CD4-positive, alpha-beta memory T cell (primary cell): ENCODE measurements at places on chromosomes 5 and 9.

DNA sequence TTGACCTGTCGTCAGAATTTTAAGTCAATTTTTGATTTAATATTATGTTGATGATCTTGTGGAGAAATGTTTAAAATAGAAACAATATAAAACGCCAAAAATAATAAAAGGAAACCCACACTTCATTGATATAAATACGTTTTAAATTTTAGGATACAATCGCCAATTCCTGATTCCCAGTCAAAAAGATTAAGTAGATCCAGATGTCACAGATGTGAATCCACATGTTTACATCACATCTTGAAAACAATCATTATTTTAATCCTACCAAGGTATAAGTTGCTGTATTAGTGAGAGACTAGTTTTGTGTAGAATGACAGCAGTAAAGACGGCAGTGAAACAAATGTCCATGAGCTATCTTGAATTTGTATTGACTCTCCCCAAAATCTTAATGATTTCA lies 4.9 kb downstream of the TAS2R1 start:
- no peaks in the 10 kb centered on the region for H3K27me3 ChIP-seq
- H3K4me3 ChIP-seq = no peak overlapping the region
- H3K4me1 ChIP-seq = no peaks in the 10 kb centered on the region
- H3K27ac ChIP-seq = no peak overlapping the region
- no peak for DNase-seq

DNA sequence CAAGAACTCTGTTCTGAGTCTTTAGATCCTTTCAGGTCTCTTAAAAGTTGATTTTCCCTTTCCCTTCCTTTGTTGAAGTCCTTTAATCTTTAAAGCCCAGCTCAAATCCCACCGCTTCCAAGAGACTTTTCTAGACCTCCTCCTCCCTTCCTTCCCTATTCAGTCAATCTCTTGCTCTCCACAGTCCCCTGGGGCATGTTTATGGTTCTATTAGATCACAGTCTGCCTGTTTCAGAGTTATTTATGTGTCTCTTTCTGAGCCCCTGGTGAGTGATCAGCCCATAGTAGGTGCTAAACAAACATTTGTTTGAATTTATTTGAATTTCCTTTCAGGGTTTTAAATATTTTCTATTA lies 7.2 kb upstream of the ARSI start:
- DNase-seq = no peak
- H3K4me1 ChIP-seq = no peaks in the 10 kb centered on the region
- no peak overlapping the region for H3K4me3 ChIP-seq
- H3K27me3 ChIP-seq = no peaks in the 10 kb centered on the region
- no peak overlapping the region for H3K27ac ChIP-seq
- H3K36me3 ChIP-seq = no peaks in the 10 kb centered on the region

DNA sequence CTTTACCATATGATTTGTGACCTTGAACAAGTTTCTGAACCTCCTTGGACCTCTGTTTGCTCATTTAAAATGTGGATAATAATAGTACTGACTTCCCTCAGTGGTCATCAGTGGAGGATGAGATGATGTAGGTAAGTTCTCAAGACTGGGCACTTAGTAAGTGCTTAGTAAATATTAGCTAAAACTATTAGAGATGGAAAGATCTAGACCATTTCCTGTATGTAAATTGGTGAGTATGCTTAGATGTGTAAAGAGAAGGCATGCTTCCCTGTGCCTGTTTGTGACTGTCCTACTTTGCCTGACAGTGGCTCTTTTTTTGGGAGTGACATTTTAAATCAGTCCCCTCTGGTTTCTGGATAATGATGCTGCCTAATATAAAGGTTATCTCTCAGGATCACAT lies 288.1 kb downstream of the GABRB2 start:
- DNase-seq = no peak
- no peaks in the 10 kb centered on the region for H3K27me3 ChIP-seq
- no peak overlapping the region for H3K27ac ChIP-seq
- no peaks in the 10 kb centered on the region for H3K4me1 ChIP-seq
- H3K4me3 ChIP-seq = no peak overlapping the region
- H3K36me3 ChIP-seq = no peaks in the 10 kb centered on the region

- no peak for DNase-seq
- no peaks in the 10 kb centered on the region for H3K27me3 ChIP-seq
- no peak overlapping the region for H3K27ac ChIP-seq
- no peaks in the 10 kb centered on the region for H3K36me3 ChIP-seq
Observed at GRCh38 chr5:126998201-126998631, 32.1 kb downstream of the MARCHF3 start.

- no peak for DNase-seq
- H3K27ac ChIP-seq = no peak overlapping the region
- H3K4me3 ChIP-seq = no peak overlapping the region
- H3K27me3 ChIP-seq = no peaks in the 10 kb centered on the region
- H3K4me1 ChIP-seq = no peaks in the 10 kb centered on the region
- H3K36me3 ChIP-seq = no peaks in the 10 kb centered on the region
Observed at GRCh38 chr5:73668017-73668416, 42.0 kb downstream of the ARHGEF28 start.

DNA sequence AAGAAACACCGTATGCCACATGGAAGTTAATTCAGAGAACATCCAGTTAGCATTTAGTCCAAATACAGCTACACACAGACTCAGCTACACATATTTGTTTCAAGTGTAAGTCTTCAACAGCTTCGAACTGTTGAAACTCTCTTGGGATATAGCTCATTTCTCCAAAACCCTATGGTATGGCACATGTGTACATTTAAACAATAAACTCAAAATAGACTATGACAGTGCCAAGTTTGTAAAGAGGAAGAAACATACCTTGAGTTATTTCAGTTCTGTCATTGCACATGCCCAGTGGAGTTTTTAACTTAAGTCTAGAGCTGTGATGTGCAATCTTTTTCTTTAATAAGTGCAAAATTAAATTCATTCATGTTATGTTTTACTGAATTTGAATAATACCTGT lies 155.1 kb upstream of the RAI14 start:
- no peaks in the 10 kb centered on the region for H3K4me1 ChIP-seq
- H3K36me3 ChIP-seq = no peaks in the 10 kb centered on the region
- DNase-seq = no peak
- no peak overlapping the region for H3K27ac ChIP-seq

- H3K27me3 ChIP-seq = no peaks in the 10 kb centered on the region
- no peaks in the 10 kb centered on the region for H3K4me1 ChIP-seq
- no peak overlapping the region for H3K27ac ChIP-seq
- DNase-seq = no peak
- H3K36me3 ChIP-seq = no peaks in the 10 kb centered on the region
Observed at GRCh38 chr5:74549384-74549783, 91.1 kb downstream of the ENC1 start.

DNA sequence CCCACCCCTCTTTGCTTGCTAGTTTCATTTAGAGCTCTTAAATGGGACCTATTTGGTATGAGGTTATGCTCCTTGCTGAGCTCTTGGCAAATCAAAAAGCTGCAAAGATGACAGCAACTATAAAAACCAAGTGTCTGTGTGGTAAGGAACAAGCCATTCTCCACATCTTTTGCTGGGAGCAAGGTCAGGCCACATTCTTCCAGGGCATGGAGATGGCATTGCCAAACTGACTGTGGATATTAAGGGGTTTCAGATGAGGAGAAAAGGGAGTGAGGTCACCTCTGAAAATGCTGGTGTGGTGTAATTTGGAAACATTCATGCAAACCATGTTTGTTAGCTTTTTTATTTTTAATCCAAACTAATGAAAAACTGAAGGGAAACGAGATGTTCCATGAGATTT lies 218.8 kb upstream of the IL12B start:
- DNase-seq = no peak
- H3K27me3 ChIP-seq = no peaks in the 10 kb centered on the region
- no peaks in the 10 kb centered on the region for H3K36me3 ChIP-seq
- H3K4me3 ChIP-seq = no peak overlapping the region
- no peaks in the 10 kb centered on the region for H3K4me1 ChIP-seq
- H3K27ac ChIP-seq = no peak overlapping the region

DNA sequence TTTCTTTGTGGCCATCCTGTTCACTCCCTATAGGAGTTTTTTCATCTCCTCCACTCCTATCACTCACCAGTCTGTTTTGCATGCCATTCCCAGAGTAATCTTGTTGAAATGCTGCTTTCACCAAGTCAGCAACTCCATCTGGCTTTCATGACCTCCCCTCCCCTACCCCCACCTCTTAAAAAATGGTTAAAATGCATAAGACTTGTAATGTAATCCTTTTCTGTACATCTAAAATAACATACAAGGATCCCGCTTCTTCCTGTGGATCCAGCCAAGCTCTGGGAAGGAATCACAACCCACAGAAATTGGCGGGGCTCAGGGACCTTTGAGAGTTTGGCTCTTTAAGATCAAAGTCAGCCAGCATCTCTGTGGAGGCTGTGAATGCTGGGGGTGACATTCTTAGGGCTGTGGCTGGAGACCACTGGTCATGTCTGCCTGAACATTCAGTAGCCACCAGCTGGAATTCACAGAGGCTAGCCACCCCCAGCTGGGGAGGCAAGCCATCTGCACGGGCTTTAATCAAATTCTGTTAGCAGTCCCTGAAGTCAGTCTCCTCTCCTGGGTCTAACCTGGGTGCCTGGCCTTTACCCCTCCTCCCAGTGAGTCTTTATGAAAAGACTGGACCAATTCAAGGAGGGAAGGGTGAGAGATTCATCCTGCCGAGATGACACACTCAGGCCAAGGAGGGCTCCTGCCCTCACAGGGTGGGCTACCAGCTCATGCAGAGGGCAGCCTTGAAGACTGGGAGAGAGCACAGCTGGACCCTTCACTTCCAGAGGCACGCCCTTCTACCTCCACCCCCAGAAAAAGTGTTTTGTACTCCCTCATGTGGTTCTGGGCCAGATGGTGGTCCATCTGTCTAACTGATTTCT lies 132.9 kb downstream of the LIFR start:
- no peak for DNase-seq
- no peak overlapping the region for H3K27ac ChIP-seq
- H3K36me3 ChIP-seq = no peaks in the 10 kb centered on the region
- H3K4me1 ChIP-seq = no peaks in the 10 kb centered on the region
- H3K4me3 ChIP-seq = no peak overlapping the region

GRCh38 chr9:90631964-90632363 lies 10.7 kb downstream of the DIRAS2 start:
- H3K4me3 ChIP-seq = no peak overlapping the region
- no peaks in the 10 kb centered on the region for H3K4me1 ChIP-seq
- H3K27ac ChIP-seq = no peak overlapping the region
- DNase-seq = no peak

GRCh38 chr5:159207222-159207685 lies 2.1 kb downstream of the RNF145 start:
- H3K4me1 ChIP-seq = peaks cover 57% of the 10 kb centered on the region
- H3K36me3 ChIP-seq = no peaks in the 10 kb centered on the region
- peak overlapping the region; percentile 87 for H3K27ac ChIP-seq
- H3K27me3 ChIP-seq = no peaks in the 10 kb centered on the region

GRCh38 chr9:135907006-135907430 lies 328 bp downstream of the CAMSAP1 start:
- no peaks in the 10 kb centered on the region for H3K36me3 ChIP-seq
- H3K4me3 ChIP-seq = no peak overlapping the region
- no peaks in the 10 kb centered on the region for H3K27me3 ChIP-seq
- H3K4me1 ChIP-seq = peaks cover 44% of the 10 kb centered on the region
- H3K27ac ChIP-seq = no peak overlapping the region
- DNase-seq = no peak

DNA sequence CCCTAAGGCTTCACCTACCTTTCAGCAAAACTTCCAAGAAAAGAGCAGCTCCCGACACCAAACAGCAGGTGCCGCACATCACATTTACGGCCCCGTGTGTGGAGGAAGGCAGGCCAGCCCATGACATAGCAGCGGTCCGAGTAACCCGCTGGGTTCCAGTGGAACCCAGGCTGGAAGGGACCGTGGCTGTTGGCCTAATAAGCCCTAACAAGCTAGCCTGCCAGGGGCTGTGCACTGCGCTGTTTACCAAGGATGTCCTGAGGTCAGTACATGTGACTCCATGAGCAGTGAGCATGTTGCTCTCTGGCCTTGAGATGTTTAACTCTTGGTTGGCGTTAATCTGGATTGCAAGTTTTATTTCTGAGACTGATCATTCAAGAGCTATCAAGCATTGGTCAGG lies 131.5 kb downstream of the FSTL4 start:
- H3K36me3 ChIP-seq = no peaks in the 10 kb centered on the region
- H3K27ac ChIP-seq = no peak overlapping the region
- H3K4me3 ChIP-seq = no peak overlapping the region
- H3K27me3 ChIP-seq = no peaks in the 10 kb centered on the region
- H3K4me1 ChIP-seq = no peaks in the 10 kb centered on the region

- H3K4me1 ChIP-seq = no peaks in the 10 kb centered on the region
- no peak overlapping the region for H3K27ac ChIP-seq
- H3K4me3 ChIP-seq = no peak overlapping the region
- no peaks in the 10 kb centered on the region for H3K36me3 ChIP-seq
- no peaks in the 10 kb centered on the region for H3K27me3 ChIP-seq
Observed at GRCh38 chr9:114207034-114207810, 51.9 kb downstream of the COL27A1 start.

- no peaks in the 10 kb centered on the region for H3K27me3 ChIP-seq
- no peak overlapping the region for H3K27ac ChIP-seq
- no peak for DNase-seq
Observed at GRCh38 chr5:11038772-11039171, 277.7 kb upstream of the DAP start.

DNA sequence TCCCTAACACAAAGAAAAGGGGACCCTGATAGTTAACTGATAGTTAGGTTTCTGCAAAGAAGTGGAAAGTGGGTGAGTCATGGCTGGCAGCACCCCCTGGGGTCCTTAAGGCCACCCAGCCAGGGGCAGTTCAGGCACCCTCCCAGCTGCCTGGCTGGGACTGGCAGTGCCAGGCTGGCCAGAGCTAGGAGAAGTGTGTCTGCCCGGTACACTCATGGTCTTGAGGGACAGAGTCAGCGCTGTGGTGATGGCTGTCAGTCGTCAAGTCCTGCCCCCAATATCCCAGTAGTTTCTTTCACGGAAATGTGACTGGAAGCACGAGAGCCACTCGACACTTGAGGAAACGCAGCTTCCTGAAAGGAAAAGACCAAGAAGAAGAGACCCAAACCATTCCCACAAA lies 22.3 kb upstream of the CNOT6 start:
- no peaks in the 10 kb centered on the region for H3K27me3 ChIP-seq
- no peaks in the 10 kb centered on the region for H3K36me3 ChIP-seq
- H3K27ac ChIP-seq = no peak overlapping the region
